NCI-H1417 treated with DMSO at 0.1 percent for 48 hours (cell line): ENCODE measurements at places on chromosomes 13 and 19.

GRCh38 chr19:13707915-13708314, 56.4 kb upstream of the MRI1 start:
- no peak for DNase-seq

GRCh38 chr19:44752123-44752815, 3.8 kb downstream of the BCL3 start:
- no peak for DNase-seq

GRCh38 chr13:107450931-107451330, 764.4 kb downstream of the LIG4 start:
- no peak for DNase-seq

- no peak for DNase-seq
These were observed 1.7 kb upstream of the WBP4 start for GRCh38 chr13:41059456-41060081.

DNA sequence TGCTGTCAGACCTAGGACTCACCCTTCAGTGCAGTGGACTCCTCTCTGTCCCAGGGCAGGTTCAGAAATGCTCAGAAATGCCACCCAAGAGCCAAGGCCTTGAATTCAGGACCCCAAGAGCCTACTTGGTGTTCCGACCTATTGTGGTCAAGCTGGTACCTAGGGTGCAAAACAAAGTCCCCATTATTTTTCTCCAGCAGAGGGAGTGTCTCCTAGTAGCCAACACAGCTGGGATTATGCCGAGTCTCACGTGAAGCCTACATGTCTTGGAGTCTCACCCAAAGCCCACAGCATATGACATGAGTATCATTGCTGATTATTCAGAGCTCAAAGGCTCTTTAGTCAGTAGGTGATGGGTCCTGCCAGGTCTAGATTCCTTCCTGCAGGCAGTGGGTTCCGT, 671.1 kb upstream of the SPRY2 start:
- DNase-seq, result no peak

GRCh38 chr13:110690516-110690915, 15.4 kb downstream of the CARS2 start:
- no peak for DNase-seq

- DNase-seq, result no peak
These were observed 13.8 kb downstream of the CIC start for GRCh38 chr19:42282819-42283187.

DNA sequence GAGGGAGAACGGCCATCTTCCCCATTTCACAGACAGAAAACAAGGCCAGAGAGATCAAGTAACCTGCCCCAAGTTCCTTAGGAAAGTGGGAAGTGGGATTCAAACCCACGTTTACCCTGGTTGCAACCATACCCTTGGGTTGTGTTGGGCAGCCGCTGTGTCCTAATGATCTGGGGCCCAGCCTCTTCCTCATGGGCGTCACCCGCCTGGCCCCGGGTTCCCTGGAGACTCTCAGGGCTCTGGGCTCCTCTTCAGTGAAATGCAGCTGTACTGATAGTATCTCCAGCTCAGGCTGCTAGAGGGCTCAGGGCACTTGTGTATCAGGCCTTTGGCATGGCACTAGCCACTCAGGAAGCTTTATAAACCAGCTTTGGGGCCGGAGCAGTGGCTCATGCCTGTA, 9.8 kb downstream of the TMED1 start:
- DNase-seq, result no peak

GRCh38 chr13:60326273-60326672, 70.7 kb upstream of the TDRD3 start:
- DNase-seq, result no peak

DNA sequence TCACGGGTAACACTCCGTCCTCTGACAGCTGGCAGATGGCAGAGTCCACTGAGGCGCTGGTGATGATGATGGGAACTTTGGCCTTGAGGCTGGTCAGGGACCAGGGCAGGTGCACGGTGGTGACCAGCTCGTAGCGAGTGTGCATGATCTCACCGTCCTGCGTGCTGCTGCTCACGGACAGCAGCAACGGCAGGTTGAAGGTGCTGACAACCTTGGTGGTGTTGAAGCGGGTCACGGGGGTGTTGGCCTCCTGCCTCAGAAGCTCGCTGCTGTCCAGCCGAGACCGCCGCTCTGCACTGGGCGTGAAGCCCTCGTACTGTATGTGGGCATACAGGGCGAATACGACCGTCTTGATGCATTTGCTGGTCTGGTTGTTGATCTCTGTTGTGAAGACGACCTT, 11.6 kb downstream of the ARRDC5 start:
- no peak for DNase-seq

DNA sequence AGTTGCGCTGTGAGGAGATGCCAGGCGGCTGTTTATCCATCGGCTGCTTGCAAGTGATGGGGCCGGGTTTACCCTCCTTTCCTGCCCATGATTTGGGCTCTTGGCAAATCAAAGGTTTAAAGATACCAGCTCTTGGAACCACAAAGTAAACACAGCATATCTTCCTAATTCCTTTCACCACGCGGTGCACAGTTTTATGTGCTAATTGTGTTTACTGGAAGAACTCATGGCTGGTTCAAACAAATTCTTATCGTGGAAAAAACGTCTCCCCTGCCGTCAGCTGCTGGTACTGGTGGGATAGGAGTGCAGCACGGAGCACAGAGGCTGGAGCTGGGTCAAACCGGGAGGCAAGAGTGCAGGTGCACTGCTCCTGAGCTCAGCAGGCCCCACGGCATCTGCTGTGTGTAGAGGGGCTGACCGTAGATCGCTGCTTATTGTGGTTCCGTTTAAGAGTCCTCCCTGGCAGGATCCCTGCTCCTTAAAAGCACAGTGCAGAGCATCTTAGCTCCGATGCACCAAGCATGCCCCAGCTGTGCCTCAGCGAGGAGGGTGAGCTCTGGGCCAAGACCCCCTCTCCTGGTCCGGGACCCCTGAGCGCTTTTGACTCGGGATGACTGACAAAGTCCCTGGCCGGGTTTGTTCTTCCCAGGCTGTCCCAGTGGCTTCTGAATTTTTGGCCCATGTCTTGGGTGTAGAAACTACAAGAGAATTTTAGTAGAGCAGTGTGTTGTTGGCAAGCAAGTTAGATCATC, 51.3 kb upstream of the GAS6 start:
- no peak for DNase-seq

GRCh38 chr13:79406597-79406908, 498 bp upstream of the RBM26 start:
- DNase-seq, result no peak

GRCh38 chr19:19657397-19657783, 6.1 kb downstream of the ATP13A1 start:
- DNase-seq, result no peak

DNA sequence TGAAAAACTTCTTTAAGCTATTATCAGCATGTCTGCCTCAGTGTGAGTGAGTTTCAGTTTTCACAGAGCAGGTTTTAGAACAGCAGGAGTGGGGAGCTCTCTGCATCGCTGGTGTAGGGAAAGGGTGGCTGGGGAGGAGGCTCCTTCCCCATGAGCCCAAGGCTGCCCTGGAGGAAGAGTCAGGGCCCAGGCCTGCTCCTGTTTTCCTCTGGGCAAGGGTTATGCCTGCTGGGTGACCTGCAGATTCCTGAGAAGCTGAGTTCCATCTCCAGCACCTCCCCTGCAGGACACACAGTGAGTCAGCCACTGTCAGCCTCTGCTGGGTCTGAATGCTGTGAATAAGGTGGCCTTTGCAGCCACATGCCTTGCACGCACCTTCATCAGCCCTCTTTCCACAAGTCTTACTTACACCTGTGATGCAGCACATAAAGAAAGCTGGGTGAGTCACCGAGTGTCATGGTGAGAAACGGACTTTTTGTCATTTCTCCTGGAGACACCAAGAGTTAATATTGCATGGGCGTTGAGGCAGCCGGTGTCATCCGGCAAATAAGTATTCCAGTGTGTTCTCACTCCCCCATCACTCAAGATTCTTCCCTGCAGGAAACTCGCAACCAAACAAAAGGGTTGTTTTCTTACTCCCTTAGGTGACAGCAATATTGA, 186.4 kb upstream of the KL start:
- DNase-seq, result no peak

DNA sequence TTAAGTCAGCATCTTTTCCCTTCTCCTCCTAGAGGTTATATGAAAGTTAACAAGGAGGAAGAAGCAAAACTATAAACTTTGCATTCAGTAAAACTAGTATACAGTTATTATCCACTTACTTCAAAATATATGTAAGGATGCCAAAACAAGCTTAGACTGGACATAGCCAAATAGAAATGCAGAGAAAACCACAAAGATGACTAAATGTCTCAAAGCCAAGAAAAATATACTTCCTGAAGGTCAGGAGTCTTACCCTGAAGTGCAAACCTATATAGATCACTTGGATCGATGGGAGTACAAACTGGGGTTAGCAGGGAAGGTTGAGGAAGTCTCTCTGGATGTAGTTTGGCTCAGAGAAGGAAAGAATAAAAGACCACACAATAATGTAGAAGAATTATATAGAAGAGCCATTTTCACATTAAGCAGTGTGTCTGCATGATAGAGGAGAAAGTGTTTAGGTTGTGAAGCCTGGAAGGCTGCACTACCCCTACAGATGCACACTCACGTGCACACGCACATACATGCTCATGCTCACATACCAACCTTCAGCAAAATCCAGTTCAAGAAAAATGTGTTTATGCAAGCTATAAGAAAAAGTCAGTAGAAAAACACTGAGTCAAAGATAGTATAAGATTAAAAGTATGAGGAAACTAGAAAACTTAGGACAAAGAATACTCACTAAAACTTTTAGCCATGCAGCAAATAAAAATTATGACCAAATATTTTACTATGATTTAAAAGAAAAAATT, 112.1 kb upstream of the RXFP2 start:
- no peak for DNase-seq

DNA sequence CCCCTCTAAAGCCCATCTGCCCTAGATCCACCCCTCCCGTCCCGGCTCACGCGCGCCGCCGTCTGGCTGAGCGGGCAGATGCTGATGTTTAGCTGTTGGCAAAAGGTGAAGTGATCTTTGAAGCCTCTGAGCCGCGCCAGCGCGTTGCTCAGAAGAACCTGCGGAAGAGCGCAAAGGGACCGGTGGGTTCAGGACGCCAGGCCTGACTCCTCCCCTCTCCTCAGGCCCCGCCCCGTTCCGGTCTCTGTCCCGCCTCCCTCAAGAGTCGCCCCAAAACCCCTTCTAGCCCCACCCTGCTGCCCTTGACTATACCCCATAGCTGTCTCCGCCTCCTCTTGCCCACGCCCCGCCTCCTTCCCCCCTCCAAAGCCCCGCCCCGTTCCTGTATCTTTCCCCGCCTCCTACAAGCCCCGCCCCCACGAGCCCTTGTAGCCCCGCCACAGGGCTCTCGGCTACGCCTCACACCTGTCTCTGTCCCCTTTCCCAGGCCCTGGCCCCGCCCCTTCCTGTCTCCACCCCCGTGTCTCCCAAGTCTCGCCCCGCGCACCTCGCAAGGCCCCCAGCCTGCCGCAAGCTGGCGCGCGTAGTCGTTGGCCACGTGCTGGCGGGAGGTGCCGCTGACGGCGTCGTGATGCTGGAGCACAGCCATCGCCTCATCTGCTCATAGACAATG, 9.5 kb downstream of the MAN2B1 start:
- DNase-seq, result no peak

DNA sequence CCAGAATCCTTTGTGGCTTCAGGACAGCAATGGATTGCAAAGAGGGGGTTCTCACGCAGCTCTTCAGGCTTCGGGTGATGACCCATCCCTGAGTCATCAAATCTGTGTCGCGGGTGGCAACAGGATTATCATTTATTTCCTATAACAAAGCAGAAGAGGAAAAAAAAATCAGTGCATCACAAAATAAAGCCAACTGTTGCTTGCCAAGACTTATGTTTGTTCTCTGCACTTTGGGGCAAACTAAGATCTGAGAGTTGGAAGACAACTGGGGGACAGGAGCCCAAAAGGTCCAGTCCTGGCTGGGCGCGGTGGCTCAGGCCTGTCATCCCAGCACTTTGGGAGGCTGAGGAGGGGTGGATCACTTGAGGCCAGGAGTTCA, 6.4 kb downstream of the GNA15 start:
- DNase-seq, result no peak

DNA sequence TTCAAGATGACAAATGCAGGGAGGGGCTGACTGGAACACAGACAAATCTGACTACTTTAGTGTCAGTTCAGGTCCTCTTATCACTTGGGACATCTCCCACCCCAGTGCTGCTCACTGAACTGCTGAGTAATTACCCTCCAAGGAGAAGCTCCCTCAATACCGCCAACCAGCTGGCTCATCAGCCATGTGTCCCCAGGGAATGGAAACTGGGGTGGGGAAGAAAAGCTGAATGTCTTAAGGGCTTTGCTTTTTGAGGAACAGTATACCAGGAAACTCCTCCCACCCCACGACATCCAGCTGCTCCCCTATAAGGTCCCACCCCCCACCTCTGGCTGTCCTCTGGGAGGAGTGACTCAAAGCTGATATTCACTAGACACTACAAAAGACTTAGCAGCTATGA, 2.0 kb downstream of the ZNF823 start:
- DNase-seq, result no peak

GRCh38 chr19:3818918-3819317, 32.7 kb upstream of the MATK start:
- DNase-seq, result no peak

DNA sequence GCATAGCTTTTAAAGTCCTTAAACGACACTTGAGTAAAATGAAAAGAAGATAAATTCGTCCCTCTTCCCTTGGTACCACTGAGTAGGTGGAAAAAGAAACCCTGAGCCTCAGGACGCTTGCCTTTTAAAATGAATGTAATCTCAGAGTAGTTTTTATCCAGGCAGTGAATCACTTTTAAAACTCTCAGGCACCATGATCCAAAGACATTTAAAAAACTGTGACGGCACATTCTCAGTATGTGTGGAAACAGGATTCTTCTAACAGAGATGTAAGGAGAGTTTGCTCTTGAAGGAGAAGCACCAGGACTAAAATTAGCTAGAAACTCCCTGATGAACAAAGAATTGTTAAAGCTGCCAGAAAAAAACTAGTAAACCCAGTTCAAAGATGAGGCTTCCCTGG, 105.7 kb upstream of the SLC15A1 start:
- DNase-seq, result no peak

DNA sequence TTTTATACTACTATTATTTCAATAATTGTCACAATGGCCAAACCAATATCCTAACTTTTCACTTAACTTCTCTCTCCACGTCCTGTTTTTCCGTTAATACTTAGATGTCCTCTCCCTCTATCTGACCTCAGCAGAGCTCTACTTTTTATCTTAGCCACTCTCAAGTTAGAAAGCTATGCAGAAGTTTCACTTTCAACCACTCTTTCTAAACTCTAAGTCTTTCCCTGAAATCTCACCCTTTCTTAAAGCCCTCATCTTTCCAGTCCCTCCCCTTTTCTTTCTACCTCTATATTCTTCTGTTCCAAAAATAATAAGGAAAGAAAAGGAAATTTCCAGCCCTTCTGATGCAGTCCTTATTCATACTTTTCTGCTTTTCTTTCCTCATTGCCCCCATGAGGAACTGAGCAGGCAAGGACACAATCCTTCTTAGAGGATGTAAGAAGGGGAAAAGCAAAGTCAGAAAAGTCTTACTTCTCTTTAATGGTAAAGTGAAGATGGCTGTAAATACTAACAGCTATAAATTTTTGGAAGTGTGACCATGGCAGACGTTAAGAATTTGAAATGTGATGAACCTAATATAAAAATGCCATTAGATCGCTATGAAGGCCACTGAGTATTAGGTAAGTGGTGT, 23.0 kb downstream of the FAM216B start:
- DNase-seq, result no peak

GRCh38 chr19:42074513-42075363, 1.2 kb upstream of the ZNF574 start:
- DNase-seq, result no peak
